Spleen (tissue), 13 donors: ENCODE measurements at places on chromosomes 4 and X.

DNA sequence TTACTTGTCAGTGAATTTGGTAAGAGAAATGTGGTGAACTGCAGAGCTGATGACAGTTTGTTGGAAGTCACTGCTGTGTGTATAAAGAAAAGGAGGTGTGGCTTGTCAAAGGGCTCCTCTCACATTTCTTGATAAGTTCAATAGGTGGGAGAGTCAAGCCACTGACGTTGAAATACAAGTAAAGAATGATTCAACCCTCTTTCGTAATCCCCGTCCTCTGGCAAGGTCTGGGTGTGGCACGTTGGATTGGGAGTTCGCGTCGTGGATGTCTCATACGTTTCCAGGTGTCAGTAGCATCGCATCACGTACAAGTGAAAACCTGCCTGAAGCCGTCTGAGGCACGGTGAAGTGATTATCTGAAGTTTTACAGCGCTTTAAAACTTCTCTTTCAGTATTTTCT, 76.4 kb downstream of the EGF start:
- no peak for DNase-seq

DNA sequence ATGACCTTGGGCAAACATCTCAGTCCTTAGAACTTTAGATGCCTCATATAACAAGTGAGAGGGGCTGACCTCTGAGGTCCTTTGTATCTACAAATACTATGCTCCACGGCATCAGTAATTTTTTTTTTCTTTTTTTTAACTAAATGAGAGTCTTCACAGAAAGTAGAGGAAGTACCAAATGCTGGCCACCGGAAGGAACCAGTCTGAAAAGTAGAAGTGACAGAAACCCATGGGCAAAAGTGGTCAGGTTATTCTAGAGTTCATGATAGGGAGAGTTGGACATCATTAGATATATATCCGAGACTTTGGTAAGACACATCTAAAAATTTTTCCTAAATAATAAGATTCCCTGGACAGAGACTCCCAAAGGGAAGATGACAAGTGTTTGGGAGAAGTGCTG, 53.7 kb downstream of the COQ2 start:
- no peak for DNase-seq

DNA sequence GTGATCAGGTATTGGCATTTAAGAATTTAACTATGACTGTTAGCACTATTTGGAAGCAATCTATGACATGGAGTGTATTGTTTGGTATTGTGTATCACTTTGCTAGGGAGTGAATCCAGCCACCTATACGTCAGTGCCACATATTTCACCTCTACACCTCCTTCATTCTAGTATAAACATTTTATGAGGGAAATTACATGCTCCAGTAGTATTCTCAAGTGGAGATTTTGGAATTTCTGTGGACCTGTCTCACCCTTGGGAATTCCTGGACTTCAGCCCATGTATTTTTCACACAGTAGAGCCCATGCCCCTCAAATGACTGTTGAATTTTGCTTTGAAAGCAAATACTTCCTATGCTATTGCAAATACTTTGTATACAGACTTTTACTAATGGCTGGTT, 11.3 kb downstream of the BST1 start:
- DNase-seq = no peak

GRCh38 chrX:104310657-104311254, 56.0 kb upstream of the ESX1 start:
- no peak for DNase-seq

DNA sequence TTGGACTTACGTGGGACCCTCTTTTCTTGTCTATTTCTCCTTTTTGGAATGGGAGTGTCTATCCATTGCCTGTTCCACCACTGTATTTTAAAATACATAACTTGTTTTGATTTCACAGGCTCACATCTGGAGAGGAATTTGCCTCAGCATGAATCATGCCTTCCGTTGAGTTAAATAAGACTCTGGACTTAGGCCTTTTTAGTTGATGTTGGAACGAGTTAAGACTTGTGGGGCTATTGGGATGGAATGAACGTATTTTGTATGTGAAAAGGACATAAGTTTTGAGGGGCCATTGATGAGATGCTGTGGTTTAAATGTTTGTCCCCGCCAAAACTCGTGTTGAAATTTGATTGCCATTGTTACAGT, 66.2 kb downstream of the BEX3 start:
- no peak for DNase-seq

GRCh38 chr4:45931154-45931553, 192.7 kb downstream of the GABRG1 start:
- DNase-seq = no peak

DNA sequence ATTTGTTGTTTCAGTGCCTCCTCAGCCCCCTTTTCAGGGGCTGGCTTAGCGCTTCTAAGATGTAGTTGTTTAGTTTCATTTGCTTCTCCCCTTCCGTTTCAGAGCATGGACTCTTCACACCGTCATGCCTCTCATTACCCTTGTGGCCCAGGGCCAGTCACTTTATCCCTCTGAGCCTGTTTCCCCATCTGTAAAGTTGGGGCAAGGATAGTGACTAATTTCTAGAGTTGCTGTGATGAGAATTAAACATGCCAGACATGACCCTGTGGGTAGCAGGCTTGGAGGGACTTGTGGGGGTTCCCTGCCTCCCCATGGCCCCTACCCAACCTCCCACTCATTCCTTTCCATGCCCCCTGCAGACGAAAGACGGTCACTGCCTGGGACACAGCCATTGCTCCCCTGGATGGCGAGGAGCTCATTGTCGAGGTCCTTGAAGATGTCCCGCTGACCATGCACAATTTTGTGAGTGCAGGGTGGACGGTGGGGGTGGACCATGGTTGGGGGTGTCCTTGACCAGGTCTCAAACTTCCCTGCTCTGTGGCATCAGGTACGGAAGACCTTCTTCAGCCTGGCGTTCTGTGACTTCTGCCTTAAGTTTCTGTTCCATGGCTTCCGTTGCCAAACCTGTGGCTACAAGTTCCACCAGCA, 3.6 kb downstream of the ARAF start:
- DNase-seq = no peak

DNA sequence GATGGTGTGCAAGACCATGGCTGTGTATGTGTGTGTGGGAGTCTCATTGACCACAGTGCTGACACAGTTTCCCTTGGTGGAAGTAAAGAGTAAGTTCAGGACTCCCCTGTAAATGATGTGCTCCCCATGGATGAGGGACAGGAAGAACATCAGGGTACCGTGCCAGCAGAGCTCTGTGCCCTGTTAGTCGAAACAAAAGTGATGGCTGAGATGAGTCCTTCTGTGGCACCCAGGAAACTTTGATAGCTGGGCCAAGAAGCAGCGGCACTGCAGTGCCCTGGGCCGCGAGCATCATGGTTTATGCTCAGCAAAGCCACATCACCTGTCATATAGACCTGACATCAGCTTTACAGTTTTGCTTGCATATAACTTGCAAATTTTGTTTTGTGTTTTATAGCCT, 61.4 kb upstream of the CLDN34 start:
- DNase-seq = no peak

GRCh38 chr4:172778583-172778982, 390.0 kb upstream of the GALNT7 start:
- DNase-seq = no peak

- no peak for DNase-seq
Measured at GRCh38 chrX:7704205-7704604, 138.8 kb upstream of the VCX start.

DNA sequence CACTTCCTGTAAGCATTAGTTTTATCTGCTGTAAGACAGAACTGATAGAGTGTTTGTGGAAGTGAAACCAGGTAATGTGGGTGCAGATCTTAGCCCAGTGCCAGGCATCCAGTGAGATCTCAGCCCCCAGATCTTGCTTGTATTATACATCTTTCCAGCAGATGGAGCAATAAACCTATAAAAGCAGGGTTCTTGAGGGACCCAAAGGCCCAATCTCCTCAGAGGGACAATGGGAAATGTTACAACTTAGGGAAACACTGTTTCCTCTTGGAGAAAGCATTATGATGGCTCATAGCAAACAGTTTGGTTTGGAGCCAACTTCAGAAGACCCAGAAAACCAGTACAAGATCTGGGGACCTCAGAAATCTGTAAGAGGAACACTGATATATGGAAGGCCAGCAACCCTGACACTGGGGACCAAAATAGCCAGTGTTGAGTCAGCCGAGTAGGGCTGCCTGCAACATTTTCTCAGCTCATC, 206.3 kb downstream of the SLC7A11 start:
- no peak for DNase-seq

DNA sequence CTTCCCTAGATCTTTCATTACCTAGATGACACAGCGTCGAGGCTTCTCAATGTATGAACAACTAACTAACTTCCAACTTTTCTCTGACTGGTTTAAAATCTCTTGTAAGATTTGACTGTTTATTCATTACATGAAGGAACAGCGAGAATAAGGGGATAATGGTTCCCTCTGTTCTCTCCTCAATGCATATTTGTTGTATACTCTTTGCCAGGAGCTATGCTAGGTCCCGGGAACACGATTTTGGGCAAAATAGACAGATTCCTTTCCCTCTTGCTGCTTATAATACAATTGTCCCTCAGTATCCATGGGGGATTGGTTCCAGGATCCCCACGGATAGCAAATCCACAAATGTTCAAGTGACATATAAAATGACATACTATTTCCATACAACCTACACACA, 1020.0 kb downstream of the DMD start:
- DNase-seq = no peak

DNA sequence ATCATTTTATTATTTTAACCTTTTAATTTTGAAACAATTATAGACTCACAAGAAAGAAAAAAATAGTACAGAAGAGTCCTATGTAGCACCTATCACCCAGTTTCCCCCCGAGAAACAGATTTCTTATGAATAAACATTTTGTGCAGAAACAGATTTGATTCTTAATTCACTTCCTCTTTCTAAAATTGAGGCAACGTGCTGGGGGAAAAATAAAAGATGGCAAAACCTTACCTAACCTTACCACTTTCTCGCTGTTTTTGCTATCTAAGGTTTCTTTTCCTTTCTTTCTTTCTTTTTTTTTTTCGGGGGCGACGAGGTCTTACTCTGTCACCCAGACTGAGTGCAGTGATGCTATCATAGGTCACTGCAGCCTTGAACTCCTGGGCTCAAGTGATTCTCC, 4.3 kb upstream of the CLNK start:
- no peak for DNase-seq

GRCh38 chr4:168885400-168885799, 124.7 kb downstream of the CBR4 start:
- DNase-seq = no peak
